ENCODE measurements at places on chromosomes 13 and 19. TPM values are rescaled to one million over a fixed set of nuclear protein-coding genes. Genes with fewer than 3 reads are reported as not detected.

Gene TMEM86B
- total RNA-seq = 2.8 TPM

Gene APOE
- 4.0 TPM for total RNA-seq

Gene FPR1
- total RNA-seq = not detected

Gene SMAD9
- 2.3 TPM for total RNA-seq

Gene SIGLECL1
- total RNA-seq = not detected

Gene ZNF763
- total RNA-seq = 6.7 TPM

- DNase-seq = no peak
Observed at GRCh38 chr13:80359414-80359777, 18.5 kb upstream of the SPRY2 start.

DNA sequence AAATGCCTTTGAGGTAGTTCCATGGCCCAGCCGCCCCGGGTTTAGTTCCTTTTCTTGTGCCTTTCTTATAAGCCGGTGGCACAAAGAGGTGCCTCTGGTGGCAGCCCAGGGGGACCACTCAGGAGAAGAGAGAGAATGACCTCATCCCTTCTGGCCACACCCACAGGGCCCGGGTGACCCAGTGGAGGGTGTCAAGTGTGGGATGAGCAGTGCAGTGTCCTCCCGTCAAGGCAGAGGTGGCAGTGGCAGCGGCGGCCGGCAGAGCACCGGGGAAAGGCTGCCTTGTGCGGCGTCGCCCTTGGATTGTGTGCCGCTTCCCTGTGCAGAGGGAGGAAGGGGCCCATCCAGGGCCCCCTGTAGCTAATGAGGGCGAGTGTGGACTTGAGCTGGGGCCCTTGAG lies 47.9 kb downstream of the KDM4B start:
- no peak for DNase-seq

- no peak for DNase-seq
Observed at GRCh38 chr19:41149831-41150230, 35.6 kb downstream of the CYP2F1 start.

DNA sequence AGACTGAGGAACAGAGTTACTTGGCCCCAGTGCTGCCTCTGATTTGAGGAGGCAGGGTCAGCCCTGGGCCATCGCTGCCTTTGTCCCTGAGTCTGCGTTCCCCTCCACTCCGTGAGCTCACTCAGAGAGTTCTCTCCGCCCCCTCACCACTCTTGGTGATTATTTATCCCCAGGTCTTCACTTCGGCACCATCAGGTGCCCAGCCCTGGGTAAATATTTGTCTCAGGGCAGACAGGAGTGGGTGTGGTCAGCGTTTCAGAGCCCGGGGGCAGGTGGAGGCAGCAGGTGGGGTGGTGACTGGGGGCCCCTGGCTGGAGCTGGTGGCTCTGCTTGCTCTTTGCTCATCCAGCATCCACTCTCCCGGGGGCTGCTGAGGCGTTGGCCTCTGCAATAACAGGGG lies 20.6 kb downstream of the PPP1R37 start:
- DNase-seq = no peak

- no peak for DNase-seq
Observed at GRCh38 chr13:59997976-59998375, 165.8 kb downstream of the DIAPH3 start.

- DNase-seq = no peak
Observed at GRCh38 chr13:106573868-106574267, 5.9 kb upstream of the ARGLU1 start.

GRCh38 chr13:90120026-90120425 lies 1227.5 kb upstream of the MIR17HG start:
- DNase-seq = no peak

DNA sequence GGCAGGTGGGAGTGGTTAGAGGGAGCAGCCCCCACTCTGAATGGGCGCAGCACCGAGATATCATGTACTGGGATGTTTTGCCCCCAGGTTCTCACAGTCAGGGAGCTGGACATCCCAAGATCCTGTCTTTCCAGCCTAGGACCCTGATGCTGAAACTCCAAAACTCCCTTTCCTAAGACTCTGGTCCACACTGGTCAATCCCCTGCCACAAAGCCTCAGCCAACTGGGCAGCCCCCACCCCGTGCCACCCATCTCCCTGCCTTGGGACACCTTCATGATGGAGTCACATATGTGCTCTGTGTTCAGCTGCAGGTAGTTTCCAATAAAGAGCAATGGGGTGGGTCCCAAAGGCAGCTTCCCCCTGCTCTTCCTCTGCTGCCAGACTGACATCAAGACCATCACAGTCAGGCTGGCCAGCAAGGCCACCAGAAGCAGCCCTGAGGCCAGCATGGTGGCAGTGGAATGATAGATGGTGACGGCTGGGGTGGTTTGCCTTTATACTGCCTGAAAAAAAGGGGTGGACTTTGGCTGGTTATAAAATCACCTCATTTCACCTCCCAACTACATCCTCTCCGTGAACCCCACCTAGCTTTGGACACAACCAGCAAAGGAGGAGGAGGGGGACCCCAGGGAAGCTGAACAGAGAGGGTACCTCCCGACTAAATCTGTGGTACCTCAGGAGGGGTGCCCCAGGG lies 36.3 kb downstream of the CYP2B6 start:
- DNase-seq = no peak

DNA sequence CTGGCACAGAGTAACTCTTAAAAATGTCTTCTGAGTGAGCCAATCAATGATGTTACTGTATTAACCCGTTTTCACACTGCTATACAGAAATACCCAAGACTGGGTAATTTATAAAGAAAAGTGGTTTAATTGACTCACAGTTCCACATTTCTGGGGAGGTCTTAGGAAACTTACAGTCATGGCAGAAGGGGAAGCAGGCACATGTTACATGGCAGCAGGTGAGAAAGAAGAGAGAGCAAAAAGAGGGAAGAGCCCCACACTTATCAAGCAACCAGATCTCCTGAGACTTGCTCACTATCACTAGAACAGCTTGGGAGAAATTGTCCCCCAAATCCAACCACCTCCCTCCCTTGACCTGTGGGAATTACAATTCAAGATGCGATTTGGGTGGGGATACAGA lies 97.6 kb upstream of the MIR17HG start:
- no peak for DNase-seq

Measured in glomerular endothelial cell (primary cell).